Neural crest cell (in vitro differentiated cells): ENCODE measurements at places on chromosomes 3 and 15.

DNA sequence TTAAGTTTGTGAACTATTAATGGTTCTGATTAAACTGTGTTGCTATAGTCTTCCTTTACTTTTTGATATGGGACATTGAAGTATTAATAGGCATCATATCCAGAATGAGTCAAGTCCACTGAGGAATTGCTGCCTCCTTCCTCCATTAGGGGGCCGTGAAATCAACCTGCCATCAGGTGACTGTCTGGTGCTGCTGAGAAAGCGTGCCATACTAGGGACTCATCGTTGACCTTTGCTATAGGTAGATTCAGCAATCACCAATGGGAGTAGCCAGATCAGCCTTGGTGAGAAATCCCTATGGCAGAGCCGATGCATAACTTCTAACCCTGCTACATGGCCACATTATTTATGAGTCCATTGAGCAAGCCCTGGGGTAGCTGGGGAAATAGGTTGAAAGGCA is 30.1 kb upstream of the SLC28A2 start:
- no peak for DNase-seq

DNA sequence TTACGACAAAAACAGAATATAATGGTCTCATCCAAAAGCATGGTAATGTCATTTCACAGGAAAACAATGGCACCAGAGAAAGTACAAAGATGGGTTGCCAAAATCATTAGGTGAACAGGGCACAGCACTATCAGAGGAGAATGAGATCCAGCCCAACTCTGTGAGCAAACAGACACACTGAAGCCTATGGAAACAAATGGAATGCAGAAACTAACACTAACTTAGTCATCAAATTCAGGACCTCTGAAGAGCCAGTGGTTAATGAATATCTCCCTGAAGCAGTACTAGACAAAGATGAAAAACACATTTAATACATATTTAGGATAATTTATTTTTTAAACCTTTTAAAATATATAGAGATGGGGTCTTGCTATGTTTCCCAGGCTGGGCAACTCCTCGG is 14.6 kb upstream of the RPS17 start:
- no peak for DNase-seq

DNA sequence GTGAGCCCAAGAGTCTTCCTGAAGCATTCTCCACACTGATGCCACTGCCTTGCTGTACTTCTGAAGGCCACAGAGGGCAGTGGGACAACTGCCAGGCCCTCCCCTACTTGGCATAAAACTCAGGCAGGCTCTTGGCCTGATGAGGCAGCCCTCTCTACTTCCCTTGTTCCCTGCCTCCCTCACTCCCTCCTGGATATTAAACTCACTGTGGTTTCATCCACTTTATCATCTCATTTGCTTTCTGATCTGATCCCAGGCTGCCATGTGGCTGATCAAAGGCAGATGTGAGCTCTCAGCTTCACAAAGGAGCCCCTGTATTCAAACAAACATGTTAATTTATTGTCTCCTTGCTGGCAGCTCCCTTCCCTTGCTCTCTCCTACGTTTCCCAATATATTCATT is 533.5 kb downstream of the IGSF11 start:
- peak; percentile 16 for DNase-seq

DNA sequence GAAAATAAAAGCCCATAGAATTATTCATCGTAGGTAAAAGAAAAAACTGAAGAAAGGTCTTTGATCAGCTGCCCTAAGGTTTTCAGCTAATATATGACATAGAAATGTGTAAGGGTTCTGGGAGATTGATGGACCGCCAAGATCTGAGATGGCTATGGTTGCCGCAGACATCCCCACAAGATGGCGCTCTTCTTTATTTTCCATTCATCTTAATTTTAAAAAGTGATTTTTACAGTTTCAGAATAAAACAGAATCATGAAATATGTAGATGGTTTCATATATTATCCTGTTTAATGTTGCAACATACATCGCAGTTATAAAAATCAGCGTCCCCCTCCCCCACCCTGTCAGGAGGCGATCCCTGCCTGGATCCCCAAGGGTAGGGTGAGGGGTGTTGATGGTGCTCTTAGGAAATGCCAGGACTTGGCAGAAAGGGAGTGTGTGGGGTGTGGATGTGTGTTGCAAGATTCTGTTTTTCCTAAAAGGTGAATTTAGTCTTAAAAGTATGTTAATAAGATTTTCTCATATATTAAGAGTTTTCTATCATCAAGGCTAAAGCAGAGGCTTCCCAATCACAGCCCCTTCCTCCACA is 68.8 kb downstream of the ANXA2 start:
- peak; percentile 28 for DNase-seq

DNA sequence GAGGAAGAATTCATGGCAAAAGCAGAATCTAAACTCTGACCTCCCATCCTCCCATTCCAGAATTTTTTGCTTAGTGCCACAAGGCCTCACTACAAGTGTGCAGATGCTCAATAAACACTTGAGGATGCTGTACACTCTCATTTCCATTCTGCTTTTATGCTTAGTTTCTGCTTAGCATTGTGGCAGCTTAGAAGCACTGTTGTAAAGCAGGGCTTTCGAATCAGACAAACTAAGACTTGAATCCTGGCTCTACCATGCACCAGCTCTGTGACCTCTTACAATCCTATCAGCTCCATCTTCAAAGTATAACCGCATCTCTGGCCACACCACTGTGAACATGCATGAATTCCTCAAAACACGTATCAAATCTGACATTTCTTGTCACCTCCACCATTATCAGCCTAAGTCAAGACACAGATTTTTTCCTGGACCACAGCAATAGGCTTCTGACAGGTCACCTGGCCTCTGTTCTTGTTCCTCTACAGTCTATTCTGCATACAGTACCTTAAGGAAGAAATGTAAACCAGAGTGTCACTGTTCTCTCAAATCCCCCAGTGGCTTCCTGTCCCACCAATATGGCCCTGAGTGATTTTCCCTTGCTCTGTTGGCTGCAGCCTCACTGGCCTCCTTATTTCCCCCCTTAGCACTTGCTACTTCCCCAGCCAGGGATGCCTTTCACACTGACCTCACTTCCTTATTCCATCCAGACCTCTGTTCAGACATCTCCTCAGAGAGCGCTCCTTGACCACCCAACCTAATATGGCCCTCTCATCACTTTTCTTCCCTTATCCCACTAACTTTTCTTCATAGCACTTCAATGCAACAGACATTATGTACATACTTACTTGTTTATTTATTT is 8.1 kb upstream of the PHC3 start:
- no peak for DNase-seq

GRCh38 chr3:129314386-129315222 is 35.9 kb downstream of the HMCES start:
- DNase-seq, result peak; percentile 88

DNA sequence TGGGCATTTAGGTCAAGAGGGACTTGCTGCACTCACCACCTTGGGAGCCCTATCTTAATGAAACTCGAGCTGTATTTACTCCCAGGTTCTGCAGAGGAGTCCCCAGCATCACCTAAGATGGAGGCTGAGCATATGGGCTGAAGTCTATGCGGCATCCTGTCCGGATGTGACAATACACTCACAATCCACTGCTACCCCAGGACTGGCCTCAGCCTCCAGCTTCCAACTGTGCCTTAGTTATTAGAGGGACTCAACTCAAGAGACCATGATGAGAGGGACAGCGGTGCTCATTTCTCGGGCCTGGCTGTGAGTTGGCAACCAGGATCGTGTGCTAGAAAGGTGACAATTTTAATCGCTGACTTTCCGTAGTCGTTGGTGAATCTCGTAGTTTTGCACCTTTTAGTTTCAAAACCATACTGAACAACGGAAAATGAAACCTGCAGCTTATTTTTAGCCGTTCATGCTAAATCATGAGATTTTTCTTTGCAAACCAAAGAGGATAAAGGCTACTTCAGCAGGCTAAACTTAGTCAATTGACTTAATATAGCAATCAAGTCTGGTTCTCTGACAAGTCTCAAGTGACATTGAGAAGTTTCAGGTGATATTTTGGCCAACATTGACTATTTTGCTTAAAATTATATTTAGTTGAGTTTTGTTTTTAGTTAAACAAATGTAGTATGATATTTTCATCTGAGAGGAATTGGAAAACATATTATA is 11.1 kb downstream of the ZBTB38 start:
- DNase-seq, result no peak

GRCh38 chr3:16821053-16821452 is 63.7 kb upstream of the PLCL2 start:
- no peak for DNase-seq
